Pulmonary artery endothelial cell (primary cell): ENCODE measurements at places on chromosomes 3 and 15.

DNA sequence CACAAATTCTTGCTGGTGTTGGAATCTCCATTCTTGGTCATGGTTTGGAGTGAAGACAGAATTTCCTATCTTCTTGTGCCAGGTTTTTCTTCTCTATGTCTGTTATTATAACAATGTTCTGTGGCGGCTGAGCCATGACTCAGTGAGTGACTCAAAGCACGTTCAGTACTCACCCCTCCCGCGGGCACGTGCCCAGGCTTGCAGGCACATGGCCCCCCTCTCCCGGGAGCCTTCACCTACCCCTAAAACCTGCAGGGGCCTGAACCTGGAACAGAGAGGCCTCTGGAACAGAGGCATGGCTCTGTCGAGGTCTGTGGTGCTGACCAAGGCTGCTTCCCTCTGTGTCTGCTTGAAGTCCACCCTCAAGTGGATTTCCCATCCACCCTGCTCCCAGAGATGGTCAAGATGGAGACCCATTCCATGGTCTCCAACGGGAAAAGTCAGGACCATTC is 27.6 kb downstream of the PLXNB1 start:
- DNase-seq = peak; percentile 66

GRCh38 chr3:126508564-126508964 is 9.0 kb downstream of the UROC1 start:
- no peak for DNase-seq

GRCh38 chr15:64507293-64507802 is 47.0 kb downstream of the ZNF609 start:
- DNase-seq = peak; percentile 65

DNA sequence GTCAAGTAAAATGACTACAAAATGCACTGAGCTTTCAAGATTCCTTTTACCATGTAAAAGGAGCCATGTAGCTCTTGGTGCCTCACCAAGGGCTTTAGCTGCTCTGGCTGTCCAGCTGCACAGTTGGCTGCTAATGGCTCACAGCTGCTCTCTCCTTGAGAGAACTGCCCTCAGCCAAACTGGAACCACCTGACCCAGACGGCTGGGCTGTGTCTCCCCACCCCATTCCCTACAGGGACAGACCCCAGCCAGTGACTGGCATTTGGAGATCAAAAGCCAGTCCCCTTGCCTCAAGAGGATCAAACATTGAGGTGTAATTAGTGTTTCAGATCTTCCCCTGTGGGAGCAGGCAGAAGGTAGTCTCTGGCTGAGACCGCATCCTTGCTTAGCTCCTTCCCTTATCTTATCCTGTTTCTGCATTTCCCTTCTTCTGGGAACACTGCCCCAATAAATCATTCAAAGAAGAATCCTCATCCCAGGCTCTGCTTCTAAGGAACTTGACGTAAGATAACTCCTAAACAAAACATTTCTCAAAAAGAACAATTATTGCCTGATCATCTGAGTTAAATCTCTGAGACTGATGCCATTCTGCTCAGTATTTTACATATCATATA is 28.6 kb upstream of the UBE2E2 start:
- DNase-seq = no peak

- peak; percentile 48 for DNase-seq
Observed at GRCh38 chr3:11582191-11582968, 61.3 kb downstream of the VGLL4 start.

GRCh38 chr15:80162059-80162554 is 9.3 kb downstream of the FAH start:
- no peak for DNase-seq

- DNase-seq = no peak
Observed at GRCh38 chr3:98012979-98013378, 22.1 kb downstream of the GABRR3 start.
